Stimulated activated CD4-positive, alpha-beta T cell treated with anti-CD3 and anti-CD28 coated beads, Interleukin-2, amount 100 ng/mL, for 24 hours (primary cell): ENCODE measurements at places on chromosomes 13 and 19.
A peak's percentile ranks its signal among the peaks of the same experiment; 100 is the strongest.

GRCh38 chr19:6648141-6648715 is 21.7 kb downstream of the TNFSF14 start:
- no peak for DNase-seq

- DNase-seq: peak; percentile 37
These were observed 38.9 kb upstream of the KATNAL1 start for GRCh38 chr13:30346153-30346788.

GRCh38 chr19:56089344-56089743 is 31.8 kb downstream of the ZNF787 start:
- no peak for DNase-seq

- no peak for DNase-seq
These were observed 241.9 kb downstream of the UQCRFS1 start for GRCh38 chr19:28971049-28971448.

- DNase-seq: no peak
These were observed 64.6 kb downstream of the CCNE1 start for GRCh38 chr19:29876414-29876813.

DNA sequence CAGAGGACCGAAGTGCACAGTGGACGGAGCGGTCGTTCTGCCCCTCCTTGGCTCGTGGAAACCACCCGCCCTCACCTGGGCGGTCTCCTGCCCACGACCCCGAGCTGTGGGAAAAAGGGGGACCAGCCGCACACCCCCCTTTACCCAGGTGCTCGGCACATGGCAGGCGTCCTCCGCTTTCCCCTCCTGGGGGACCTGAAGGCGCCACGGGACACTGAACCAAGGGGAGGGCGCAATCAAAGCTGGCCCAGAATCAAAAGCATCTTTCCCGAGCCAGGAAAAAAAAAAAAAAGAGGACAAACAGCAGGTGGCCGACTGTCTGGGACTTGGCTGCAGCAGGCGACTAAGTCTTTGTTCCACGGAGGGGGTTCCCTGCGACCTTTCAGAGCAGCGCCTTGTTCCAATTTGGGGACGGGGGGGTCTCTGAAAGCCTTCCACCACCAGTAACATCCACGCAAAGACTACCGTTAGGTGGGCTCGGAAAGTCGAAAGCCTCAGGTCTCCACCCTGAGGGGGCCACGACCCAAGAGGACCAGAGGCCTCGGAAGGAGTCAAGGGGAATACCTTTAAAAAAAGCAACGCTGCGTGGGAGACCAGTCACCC is 1.1 kb downstream of the MBD3 start:
- peak; percentile 40 for DNase-seq

DNA sequence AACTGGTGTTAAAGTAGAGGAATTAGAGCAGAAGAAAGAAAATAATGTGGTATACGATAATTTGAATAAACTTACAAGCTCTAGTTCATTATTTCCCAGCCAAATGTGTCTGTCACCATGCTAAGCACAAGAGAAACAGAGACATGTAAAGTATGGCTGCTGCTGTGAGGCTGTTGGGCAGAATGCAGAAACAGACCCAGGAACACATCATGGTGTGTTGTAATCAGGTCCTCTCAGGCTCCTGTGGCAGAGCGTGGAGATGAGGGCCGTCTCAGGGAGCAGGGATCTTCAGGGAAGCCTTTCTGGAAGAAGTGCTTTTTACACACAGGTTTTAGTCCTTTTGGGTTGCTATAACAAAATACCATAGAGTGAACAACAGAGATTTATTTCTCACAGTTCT is 710.7 kb upstream of the SGCG start:
- DNase-seq: no peak

GRCh38 chr13:95304453-95304852 is 3.2 kb upstream of the ABCC4 start:
- DNase-seq: no peak

DNA sequence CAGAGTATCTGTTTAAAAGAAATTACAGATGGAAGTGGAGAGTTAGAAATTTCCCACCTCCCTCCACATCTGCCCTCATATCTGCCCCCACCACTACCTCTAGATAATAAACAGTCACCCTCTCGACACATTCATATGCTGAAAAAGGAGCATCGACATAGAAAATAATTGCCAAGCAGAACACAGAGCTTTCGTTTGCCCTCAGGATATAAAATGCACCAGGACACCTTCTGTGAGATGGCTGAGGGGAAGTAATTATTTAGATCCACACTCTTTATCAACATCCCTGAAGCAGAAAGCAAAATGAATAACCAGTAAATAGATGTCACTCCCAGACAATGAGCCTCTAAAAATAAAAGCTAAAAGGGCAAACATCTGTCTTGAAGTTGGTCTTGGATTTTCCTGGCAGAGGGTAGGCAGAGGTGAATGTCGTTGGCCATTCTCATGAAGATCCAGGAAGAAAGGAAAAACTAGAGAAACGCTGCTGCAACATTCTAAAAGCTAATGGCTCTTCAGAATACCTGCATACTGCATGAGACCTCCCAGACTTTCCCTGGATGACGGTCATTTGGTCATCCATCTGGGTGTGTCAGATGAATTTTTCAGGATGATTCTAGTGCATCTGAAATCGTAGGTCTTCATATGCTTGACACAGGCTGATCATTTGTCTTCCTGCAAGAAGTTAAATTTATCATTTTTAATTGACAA is 527.5 kb downstream of the RFC3 start:
- DNase-seq: no peak

DNA sequence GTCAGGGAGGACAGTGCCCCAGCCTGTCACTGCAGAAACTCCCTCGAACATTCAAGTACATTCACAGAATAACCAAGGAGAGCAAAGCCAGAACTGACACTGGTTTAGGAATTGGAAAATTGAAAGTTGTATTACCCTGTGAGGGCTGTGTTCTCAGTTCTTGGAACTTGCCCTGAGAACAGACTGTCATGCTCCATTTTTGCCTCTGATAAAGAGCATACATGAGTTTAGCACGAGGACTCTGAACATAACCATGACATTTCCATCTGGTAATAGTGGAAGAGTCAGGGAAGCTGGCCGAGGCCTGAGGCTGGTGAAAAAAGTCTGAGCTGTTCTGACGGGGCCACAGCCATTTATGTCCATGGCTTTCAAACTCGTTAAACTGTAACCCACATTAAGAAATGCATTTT is 15.2 kb upstream of the SLC25A30 start:
- no peak for DNase-seq

- DNase-seq: no peak
These were observed 2.9 kb upstream of the TCF3 start for GRCh38 chr19:1655131-1655981.

- no peak for DNase-seq
These were observed 7.3 kb upstream of the ZNF460 start for GRCh38 chr19:57273014-57273413.
